Activated CD4-positive, alpha-beta T cell treated with anti-CD3 and anti-CD28 coated beads, Interleukin-2, amount 10 ng/mL, durations not matched to agents 24 days and 14 days (primary cell): ENCODE measurements at places on chromosomes 6 and 20. TPM values are rescaled to one million over a fixed set of nuclear protein-coding genes. Genes with fewer than 3 reads are reported as not detected.

GRCh38 chr20:55252521-55252920 lies 752.8 kb downstream of the CBLN4 start:
- DNase-seq: no peak
- H3K4me3 ChIP-seq: no peak overlapping the region

- H3K36me3 ChIP-seq: no peaks in the 10 kb centered on the region
- no peak for DNase-seq
- H3K27me3 ChIP-seq: no peaks in the 10 kb centered on the region
- no peaks in the 10 kb centered on the region for H3K4me1 ChIP-seq
Measured at GRCh38 chr6:161429921-161430490, 156.1 kb upstream of the AGPAT4 start.

HLA-G gene
- total RNA-seq: 0.85 and 1.2 TPM in 2 replicates

DEF6 gene
- 103 and 113 TPM in 2 replicates for total RNA-seq

RAB44 gene
- 0.07 TPM in 1 of 2 replicates, not detected in the other for total RNA-seq

MYH7B gene
- total RNA-seq: 0.19 and 0.52 TPM in 2 replicates

DNA sequence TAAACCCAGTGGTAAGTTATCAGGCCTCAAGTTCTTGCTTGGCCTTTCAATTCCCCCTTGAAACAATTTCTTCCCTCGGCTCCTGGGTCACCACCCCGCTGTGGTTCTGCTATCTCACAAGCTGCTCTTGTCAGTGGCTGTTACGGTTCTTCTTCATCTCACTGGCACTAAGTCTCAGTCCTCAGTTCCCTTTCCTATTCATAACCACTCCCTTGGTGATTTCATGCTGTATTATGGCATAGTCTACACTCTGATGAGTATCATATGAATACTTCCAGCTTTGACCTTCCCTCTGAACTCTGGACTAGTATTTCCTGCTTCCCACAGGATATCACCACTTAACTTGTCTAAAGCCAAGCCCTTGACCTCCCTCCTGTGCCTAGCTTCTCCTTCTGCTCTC lies 7.9 kb downstream of the TAAR1 start:
- no peak overlapping the region for H3K4me3 ChIP-seq
- no peaks in the 10 kb centered on the region for H3K36me3 ChIP-seq
- peaks cover 2% of the 10 kb centered on the region for H3K4me1 ChIP-seq
- H3K27ac ChIP-seq: no peak overlapping the region
- DNase-seq: no peak
- peaks cover 12% of the 10 kb centered on the region for H3K27me3 ChIP-seq

BMP2 gene
- 0.09 and 0.12 TPM in 2 replicates for total RNA-seq

- no peaks in the 10 kb centered on the region for H3K4me1 ChIP-seq
- H3K4me3 ChIP-seq: no peak overlapping the region
- no peak overlapping the region for H3K27ac ChIP-seq
- peaks cover 9% of the 10 kb centered on the region for H3K27me3 ChIP-seq
- DNase-seq: no peak
- H3K36me3 ChIP-seq: no peaks in the 10 kb centered on the region
Measured at GRCh38 chr20:46464451-46464850, 48.9 kb downstream of the ZNF334 start.

- no peaks in the 10 kb centered on the region for H3K27me3 ChIP-seq
- peak overlapping the region; percentile 75 for H3K27ac ChIP-seq
- no peak for DNase-seq
- peaks cover 52% of the 10 kb centered on the region for H3K36me3 ChIP-seq
- H3K4me1 ChIP-seq: peaks cover 35% of the 10 kb centered on the region
Measured at GRCh38 chr20:31542963-31543362, 28.7 kb downstream of the HM13 start.

- H3K36me3 ChIP-seq: peaks cover 6% of the 10 kb centered on the region
- H3K27me3 ChIP-seq: no peaks in the 10 kb centered on the region
- peak overlapping the region; percentile 45 for H3K4me3 ChIP-seq
Measured at GRCh38 chr6:159017757-159018559, 18.0 kb upstream of the RSPH3 start.

DNA sequence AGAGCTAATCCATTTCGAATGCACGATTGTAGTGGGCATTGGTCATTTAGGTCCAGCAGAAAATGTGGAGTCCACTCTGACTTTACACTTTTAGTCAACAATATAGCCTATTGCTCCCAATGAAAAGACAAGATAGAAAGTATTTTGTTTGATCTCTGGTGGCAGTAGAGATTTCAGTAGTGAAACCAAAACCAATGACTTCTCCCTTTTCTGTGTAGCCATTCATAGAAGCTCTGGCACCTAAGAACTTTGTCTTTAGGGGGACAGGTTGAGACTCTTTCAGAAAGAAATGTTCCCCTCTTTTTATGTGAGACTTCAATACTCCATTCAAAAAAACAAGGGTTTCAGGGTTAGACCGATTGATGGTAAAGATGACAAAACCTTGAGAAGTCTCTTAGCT lies 510.8 kb upstream of the POU3F2 start:
- no peaks in the 10 kb centered on the region for H3K4me1 ChIP-seq
- no peak overlapping the region for H3K4me3 ChIP-seq
- H3K27ac ChIP-seq: no peak overlapping the region
- no peak for DNase-seq
- H3K36me3 ChIP-seq: no peaks in the 10 kb centered on the region

PRSS16 gene
- total RNA-seq: 0.31 TPM in 1 of 2 replicates, not detected in the other

- H3K36me3 ChIP-seq: no peaks in the 10 kb centered on the region
- H3K27ac ChIP-seq: no peak overlapping the region
- no peak overlapping the region for H3K4me3 ChIP-seq
- H3K27me3 ChIP-seq: no peaks in the 10 kb centered on the region
Measured at GRCh38 chr6:165729307-165729936, 66.4 kb upstream of the PDE10A start.

DNA sequence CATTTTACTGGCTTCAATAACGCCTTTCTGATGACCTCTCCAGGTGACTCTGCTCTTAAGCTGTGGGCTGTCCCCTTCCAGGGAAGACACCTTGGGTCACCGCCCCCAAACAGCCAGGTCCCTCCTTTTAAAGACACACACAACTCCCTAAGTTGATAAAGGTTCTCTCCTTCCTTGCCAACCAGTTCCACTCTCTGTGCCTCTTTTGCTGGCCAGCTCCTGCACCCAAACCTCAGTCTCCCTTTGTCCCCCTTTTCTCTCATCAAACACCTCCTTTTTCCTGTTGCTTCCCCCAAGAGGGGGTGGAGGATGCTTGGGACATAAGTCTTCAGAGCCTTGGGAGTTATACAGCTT lies 1.0 kb downstream of the NCOA6 start:
- peak overlapping the region; percentile 93 for H3K27ac ChIP-seq
- peaks cover 4% of the 10 kb centered on the region for H3K27me3 ChIP-seq
- DNase-seq: peak; percentile 94

DNA sequence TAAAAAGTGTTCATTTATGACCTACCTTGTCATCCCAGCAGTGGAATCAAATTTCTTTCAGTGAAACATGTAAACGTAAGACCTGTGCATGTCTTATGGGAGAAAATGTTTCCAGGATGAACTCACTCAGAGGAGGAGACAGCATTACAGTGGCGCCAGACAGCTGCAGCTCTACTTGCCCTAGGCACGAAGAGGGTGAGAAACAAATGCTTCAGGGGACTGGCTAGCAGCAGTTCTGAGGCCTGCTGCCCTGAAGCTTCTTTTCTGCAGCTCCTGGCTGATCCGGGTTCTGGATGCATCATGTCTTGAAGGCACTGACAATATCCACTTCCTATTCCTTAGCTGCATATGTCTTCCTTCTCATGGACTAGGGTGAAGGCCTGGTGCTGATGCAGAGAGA lies 120.2 kb downstream of the QRSL1 start:
- H3K4me1 ChIP-seq: no peaks in the 10 kb centered on the region
- DNase-seq: no peak
- no peak overlapping the region for H3K4me3 ChIP-seq

DNA sequence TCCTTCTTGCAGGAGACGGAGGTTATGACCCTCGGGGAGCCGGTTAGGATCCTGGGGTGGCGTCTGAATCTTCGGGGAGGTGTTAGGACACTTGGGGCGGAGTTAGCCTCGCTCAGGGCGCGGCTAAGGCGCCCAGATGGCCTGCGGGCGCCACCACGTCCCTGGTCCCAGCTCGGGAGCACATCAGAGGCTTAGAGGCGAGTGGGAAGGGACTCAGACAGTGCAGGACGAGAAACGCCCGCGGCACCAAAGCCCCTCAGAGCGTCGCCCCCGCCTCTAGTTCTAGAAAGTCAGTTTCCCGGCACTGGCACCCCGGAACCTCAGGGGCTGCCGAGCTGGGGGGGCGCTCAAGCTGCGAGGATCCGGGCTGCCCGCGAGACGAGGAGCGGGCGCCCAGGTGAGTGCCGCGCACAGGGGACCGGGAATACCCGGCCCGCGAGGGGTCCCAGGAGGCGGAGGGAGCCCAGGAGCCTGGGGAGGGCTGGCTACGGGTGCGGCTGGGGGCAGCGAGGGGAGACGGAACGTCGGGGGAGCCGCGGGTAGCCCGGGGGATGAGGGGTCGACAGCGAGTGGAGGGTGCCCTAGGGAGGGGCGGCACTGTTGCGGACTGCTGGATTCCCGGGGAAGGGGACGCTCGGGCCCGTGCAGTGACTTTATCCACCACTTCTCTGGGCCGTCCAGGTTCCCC lies at the start of gene HCK:
HCK (plus strand) TSS at position 153 of the 688 bp plus-strand sequence.
- peaks cover 55% of the 10 kb centered on the region for H3K27me3 ChIP-seq
- H3K4me3 ChIP-seq: peak within 1 kb of the TSS; percentile 79
- peaks cover 14% of the 10 kb centered on the region for H3K4me1 ChIP-seq
- peak within 1 kb of the TSS; percentile 37 for H3K27ac ChIP-seq

GRCh38 chr6:72822691-72823090 lies 200.8 kb downstream of the KCNQ5 start:
- H3K27me3 ChIP-seq: no peaks in the 10 kb centered on the region
- no peaks in the 10 kb centered on the region for H3K36me3 ChIP-seq
- H3K27ac ChIP-seq: no peak overlapping the region
- DNase-seq: no peak
- H3K4me3 ChIP-seq: no peak overlapping the region

DNA sequence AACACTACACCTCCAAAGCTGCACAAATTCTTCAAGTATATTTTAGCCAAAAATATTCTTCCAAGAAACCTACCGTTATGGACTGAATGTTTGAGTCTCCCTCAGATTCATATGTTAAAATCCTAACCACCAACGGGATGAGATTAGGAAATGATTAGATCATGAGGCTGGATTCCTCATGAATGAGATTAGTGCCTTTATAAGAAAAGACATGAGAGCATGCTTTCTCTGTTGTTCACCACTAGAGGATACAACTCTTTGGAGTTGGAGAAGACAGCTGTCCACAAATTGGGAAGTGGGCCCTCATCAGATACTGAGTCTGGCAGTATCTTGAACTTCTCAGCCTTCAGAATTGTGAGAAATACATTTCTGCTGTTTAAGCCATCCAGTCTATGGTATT lies 7.1 kb upstream of the SLC17A4 start:
- no peaks in the 10 kb centered on the region for H3K36me3 ChIP-seq
- peaks cover 8% of the 10 kb centered on the region for H3K27me3 ChIP-seq
- no peak overlapping the region for H3K27ac ChIP-seq
- no peak for DNase-seq
- no peaks in the 10 kb centered on the region for H3K4me1 ChIP-seq
- no peak overlapping the region for H3K4me3 ChIP-seq

DNA sequence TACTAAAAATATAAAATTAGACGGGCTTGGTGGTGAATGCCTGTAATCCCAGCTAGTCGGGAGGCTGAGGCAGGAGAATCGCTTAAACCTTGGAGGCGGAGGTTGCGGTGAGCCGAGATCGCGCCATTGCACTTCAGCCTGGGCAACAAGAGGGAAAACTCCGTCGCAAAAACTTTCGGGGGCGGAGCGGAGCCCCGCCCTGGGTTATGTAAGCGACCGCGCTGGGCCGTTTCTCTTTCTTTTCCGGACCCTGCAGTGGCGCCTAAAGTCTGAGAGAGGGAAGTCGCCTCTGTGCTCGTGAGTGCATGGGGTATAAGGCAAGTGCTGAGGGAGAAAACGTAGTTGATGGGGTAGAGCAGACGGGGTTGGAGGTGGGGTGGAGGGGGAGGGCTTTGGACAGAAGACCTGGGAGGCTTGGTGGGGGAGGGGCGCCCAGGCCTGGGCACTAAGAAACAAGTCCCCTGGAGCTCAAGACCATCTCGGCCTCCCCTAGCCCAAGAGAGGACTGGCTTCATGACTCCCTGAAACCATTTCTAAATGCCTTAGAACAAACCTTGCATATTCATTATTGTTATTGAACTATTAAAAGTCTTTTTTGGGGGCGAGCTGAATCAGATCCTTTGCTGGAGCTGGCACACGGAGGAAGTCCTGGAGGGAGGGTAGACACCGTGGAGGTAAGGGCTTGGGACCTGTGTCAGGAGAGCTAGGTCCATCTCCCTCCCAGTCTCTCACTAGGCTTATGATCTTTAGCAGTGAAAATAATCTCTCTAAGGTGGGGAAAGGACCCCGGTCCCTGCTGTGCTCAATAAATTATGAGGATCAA lies 2.7 kb upstream of the MICA start:
- H3K27me3 ChIP-seq: peaks cover 2% of the 10 kb centered on the region
- H3K4me3 ChIP-seq: peak overlapping the region; percentile 86
- peaks cover 46% of the 10 kb centered on the region for H3K4me1 ChIP-seq

BTNL2 gene
- total RNA-seq: not detected in 2 replicates

- H3K4me3 ChIP-seq: no peak overlapping the region
- H3K36me3 ChIP-seq: no peaks in the 10 kb centered on the region
- DNase-seq: no peak
- H3K27me3 ChIP-seq: no peaks in the 10 kb centered on the region
Measured at GRCh38 chr6:23611776-23612381, 514.1 kb upstream of the NRSN1 start.

CENPB gene
- total RNA-seq: 72.8 and 74.4 TPM in 2 replicates

GRCh38 chr6:113694278-113695077 lies 162.7 kb upstream of the MARCKS start:
- H3K4me3 ChIP-seq: no peak overlapping the region
- peaks cover 4% of the 10 kb centered on the region for H3K4me1 ChIP-seq
- no peak overlapping the region for H3K27ac ChIP-seq
- H3K27me3 ChIP-seq: no peaks in the 10 kb centered on the region
- no peaks in the 10 kb centered on the region for H3K36me3 ChIP-seq

DNA sequence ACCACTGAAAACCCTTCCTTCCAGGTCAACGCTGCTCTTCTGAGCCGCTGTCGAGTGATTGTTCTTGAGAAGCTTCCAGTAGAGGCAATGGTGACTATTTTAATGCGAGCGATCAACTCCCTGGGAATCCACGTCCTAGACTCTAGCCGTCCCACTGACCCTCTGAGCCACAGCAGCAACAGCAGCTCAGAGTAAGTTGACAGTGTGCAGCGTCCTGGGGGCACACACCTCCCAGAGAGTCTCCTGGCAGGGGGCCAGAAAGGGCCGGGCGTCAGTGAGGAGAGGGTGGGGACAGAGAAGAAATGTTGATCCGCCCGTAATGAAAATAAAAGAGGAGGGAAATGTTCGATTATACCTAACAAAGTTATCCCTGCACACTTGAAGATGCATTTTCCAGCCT lies 5.0 kb downstream of the WRNIP1 start:
- no peak overlapping the region for H3K4me3 ChIP-seq
- no peak overlapping the region for H3K27ac ChIP-seq
- H3K36me3 ChIP-seq: peaks cover 46% of the 10 kb centered on the region

- no peak overlapping the region for H3K27ac ChIP-seq
- DNase-seq: no peak
- H3K27me3 ChIP-seq: peaks cover 2% of the 10 kb centered on the region
- no peaks in the 10 kb centered on the region for H3K4me1 ChIP-seq
- H3K36me3 ChIP-seq: no peaks in the 10 kb centered on the region
Measured at GRCh38 chr20:58524814-58525213, 9.6 kb upstream of the APCDD1L start.
